ENCODE measurements at places on chromosomes 13 and 19.

DNA sequence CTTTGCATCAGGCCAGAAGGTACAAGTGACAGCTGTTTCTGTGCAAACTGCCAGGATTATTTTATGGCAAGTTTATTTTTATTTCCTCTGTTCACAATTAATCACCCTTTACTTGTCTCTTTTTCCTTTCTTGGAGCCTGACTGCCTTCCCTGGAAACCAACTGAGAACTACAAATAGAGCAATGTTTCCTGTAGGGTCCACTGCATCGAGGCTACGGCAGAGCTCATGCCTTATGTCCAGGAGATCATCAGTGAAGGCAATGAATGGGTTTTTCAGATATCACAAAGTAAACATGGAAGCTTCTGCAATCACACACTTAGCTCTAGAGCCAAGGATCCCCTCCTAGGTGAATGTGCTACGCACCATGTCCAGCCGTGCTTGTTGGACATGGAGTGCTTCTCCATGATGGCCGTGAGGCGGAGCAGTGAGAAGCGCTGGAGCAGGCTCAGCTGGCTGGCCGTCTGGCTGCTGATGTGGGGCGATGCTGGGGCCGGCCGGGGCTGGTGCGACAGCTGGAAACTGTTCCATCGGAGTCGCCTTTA lies 110.9 kb downstream of the KL start:
- peak; percentile 64 for DNase-seq

- DNase-seq, result no peak
These were observed 1029.6 kb downstream of the PCDH9 start for GRCh38 chr13:66200555-66200954.

DNA sequence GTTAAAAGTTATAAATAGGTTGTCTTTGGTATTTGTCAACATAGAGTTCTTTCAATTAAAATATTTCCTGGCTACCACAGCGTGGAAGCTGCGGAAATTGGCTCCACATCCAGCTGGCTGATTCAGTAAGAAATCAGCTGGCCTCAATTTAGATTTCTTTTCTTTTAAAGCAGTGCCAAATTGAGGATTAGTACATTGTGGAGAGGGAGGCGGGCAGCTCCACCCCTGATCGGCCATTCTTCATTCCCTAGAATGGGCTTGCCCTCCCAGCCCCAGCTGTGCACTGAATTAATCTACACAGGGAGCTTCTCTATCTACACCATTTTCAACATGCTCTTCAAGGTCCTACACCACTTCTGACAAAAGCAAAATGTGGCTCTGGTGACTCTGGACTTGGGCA lies 624.8 kb downstream of the DACH1 start:
- peak; percentile 3 for DNase-seq

DNA sequence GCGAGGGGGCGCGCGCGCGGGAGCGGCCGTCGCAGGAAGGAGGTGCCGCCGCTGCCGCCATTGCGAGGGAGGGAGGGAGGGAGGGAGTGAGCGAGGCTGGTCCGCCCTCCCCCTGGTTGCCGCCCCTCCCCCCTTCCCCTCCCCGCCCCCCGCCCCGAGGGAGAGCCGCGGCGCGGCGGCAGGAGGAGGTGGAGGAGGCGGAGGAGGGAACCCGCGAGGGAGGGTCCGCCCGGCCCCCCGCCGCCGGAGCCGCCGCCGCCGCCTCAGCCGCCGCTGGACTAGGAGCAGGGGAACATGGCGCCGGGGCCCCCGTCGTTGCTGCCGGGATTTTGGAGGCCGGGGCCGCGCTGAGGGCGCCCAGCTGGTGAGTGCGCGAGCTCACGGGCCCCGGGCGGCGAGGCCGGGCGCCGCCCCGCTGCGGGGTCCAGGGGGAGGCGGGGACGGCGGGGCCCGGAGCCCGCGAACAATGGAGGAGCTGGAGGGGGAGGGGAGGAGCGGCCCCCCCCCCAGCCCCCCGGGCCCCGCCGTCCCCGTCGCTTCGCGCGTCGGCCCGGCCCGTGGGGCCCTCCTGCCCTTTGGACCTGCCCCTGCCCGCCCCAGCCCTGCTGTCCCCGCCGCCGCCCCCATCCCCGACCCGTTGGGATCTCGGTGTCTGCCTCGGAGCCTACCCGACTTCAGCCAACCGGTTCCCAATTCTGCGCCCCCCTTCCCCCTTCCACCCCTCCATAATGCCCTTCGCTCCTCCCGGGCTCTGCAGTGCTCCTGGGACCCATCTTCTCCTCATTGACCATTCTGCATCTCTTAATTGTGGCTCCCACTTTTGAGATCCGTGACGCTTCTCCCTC lies at the start of gene ARHGAP35:
Gene ARHGAP35, plus strand, starts transcription at position 152 of the 845 bp plus-strand sequence. CDS start 57,679 bp downstream, outside the sequence.
- DNase-seq, result no peak

- peak; percentile 54 for DNase-seq
These were observed 811 bp downstream of the ARMC6 start for GRCh38 chr19:19034204-19034624.

DNA sequence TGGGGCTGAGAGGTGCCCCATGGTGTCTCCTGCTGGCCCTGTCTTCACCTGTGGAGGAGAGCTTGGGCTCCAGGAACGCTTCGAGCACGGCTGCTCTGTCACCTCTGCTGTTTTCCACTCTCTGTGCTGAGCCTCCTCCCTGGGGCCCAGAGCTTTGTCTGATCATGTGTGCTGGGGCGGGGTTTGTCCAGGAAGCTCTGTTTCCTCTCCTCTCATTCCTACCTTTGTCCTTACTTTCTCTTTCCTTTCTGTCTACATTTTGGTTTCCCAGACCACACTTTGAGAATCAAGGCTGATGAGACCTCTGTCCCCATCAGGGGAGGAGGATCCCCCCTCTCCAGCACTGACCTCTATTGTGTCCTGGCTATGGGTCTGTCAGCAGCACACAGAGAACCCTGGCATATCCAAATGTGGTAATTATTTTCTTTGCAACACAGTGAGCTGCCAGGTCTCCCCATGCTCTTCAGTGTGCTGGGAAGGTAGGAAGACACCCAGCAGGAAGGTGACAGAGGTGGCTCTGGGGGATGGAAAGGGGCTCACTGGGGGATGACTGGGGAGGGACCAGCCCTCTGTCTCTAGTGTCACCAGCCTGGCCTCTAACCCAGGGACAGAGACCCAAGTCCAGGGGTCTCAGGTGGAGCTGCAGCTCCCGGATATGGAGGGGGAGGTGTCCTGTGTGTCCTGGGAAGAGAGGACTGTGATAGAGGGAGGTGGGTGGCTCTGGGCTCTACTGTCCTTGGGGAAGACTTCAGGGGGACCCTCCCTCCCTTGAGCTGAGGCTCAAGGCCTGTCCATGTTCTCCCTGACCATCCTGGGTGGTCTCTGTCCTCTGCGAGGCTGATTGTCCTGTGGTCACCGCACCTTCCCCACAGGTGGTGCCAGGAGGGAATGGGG lies at the start of gene CEACAM1:
Gene CEACAM1, minus strand, starts transcription at position 128 of the 894 bp plus-strand sequence. Its CDS starts 107 bp downstream, at position 21.
- DNase-seq, result no peak

DNA sequence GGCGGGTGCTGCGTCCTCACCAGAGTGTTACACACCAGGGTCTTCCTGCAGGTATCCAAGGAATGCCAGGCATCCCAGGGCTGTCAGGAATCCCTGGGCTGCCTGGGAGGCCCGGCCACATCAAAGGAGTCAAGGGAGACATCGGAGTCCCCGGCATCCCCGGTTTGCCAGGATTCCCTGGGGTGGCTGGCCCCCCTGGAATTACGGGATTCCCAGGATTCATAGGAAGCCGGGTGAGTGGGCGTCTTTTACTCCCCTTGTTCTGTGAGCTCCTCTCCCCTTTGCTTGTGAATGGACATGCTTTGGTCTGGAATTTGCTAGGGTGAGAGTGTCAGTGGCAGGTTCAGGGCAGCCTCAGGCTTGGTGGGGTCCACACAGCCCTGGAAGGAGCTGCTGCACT lies 75.9 kb downstream of the RAB20 start:
- DNase-seq, result peak; percentile 57

GRCh38 chr13:24097667-24098066 lies 62.9 kb upstream of the SPATA13 start:
- no peak for DNase-seq

DNA sequence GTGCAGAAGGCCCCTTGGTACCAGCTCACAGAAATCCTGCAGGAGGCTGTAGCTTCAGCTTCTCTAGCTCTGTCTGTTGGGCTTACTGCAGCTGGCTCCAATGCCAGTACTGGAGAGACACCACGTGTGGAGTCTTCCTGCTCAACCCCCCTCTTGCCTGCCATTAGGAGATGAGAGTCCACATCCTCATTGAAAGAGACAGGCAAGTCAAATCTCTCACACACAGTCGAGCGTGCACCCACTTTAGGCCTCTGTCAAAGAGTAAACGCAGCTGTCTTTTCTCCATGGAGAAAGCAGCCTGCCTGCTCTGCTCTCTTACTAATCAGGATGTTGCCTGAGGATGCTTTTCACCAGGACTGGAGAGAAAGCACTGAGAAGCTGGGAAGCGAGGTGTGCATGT lies 523.0 kb upstream of the NBEA start:
- no peak for DNase-seq

- DNase-seq, result no peak
These were observed 4.5 kb downstream of the CLDN10 start for GRCh38 chr13:95557013-95557412.

GRCh38 chr13:97945792-97946419 lies 7.6 kb upstream of the IPO5 start:
- peak; percentile 52 for DNase-seq

DNA sequence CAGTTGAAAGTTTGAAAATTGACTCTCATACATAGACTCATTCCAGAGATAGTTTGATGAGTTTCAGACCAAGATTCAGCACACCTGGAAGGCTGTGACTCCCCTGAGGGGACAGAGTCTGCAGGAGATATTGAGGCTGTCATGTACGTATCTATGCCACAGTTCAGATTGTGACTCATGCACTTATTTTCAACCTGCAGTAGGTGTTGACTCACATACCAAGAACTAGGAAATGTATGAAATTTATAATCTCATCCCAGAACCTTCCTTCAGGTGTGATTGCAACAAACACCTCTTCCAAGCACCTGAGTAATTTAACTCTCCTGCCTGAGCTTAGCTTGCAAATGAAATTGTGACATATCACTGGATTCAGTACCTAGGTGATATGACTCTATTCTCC lies 64.4 kb upstream of the ZNF43 start:
- DNase-seq, result no peak

GRCh38 chr13:79423801-79424642 lies 18.0 kb upstream of the RBM26 start:
- peak; percentile 55 for DNase-seq
